Activated T-cell treated with anti-CD3 and anti-CD28 coated beads, Interleukin-2, amount 50 U/mL, for 72 hours (primary cell): ENCODE measurements at places on chromosomes 16 and 17. TPM values are rescaled to one million over a fixed set of nuclear protein-coding genes. Genes with fewer than 3 reads are reported as not detected.
A peak's percentile ranks its signal among the peaks of the same experiment; 100 is the strongest.

DNA sequence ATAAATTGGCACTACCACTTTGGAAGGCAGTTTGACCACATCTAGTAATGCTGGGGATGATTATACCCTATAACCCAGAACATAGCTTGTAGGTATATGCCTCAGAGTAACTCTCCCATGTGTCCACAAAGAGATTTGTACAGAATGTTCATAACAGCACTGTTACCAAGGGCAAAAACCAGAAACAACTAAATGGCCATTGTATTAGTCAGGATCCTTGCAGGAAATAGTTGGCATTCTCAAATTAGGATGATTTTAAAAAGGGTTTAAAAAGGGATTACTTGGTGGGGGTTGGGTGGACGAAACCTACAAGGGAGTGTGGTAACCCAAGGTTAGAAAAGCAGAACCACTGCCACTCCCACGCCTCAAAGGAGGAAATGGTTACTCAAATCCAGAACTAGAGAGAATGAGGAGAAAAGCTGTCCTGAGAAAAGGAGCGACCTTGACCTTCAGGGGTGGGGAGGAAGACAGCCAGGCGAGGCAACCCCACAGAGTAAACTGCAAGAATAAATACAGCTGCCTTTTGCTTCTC is 2.1 kb downstream of the CPPED1 start:
- peak overlapping the region; percentile 93 for H3K4me3 ChIP-seq
- H3K27me3 ChIP-seq = no peaks in the 10 kb centered on the region
- peak; percentile 44 for DNase-seq

DNA sequence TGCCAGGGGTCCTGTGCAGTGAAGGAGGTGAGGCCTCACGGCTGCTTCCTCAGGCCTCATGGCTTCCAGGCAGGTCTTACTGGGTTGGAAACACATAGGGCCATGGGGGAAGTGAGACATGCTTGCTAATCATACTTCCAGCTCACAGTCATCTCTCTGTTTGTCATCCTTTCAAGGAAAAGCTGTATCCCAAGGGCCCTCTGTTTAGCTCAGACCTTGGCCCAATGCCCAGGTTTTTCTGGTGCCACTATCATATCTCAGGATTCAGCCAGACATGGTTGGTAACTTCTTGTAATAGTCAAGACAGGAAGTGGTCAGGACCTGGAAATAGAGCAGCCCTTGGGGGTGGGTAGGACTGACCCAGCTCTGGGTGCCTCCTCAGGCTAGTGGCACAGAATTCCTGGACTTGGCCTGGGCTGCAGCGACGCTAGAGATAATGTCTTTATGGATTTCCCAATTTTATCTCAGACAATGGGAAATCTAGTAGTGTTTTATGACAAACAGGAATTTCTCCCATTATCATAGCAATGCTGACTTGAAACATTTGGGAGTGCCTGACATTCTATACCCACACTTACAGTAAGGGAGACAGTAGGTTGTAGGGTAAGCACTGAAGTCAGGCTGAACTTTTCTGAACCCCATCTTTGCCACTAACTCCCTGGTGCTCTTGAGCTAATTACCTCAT is 13.5 kb upstream of the ITGB3 start:
- no peaks in the 10 kb centered on the region for H3K36me3 ChIP-seq
- H3K27me3 ChIP-seq = peaks cover 9% of the 10 kb centered on the region
- peaks cover 12% of the 10 kb centered on the region for H3K4me1 ChIP-seq
- H3K27ac ChIP-seq = no peak overlapping the region
- no peak overlapping the region for H3K4me3 ChIP-seq

- no peaks in the 10 kb centered on the region for H3K36me3 ChIP-seq
- no peak for DNase-seq
- H3K4me1 ChIP-seq = peaks cover 19% of the 10 kb centered on the region
- no peak overlapping the region for H3K4me3 ChIP-seq
- no peaks in the 10 kb centered on the region for H3K27me3 ChIP-seq
These were observed 113.4 kb downstream of the TRIM37 start for GRCh38 chr17:58993311-58993710.

GRCh38 chr16:3188925-3189825 is 1.2 kb downstream of the OR1F1 start:
- peaks cover 61% of the 10 kb centered on the region for H3K27me3 ChIP-seq
- peak overlapping the region; percentile 95 for H3K27ac ChIP-seq
- peaks cover 59% of the 10 kb centered on the region for H3K4me1 ChIP-seq
- DNase-seq = peak; percentile 62

GRCh38 chr16:87809150-87809902 is 43.5 kb upstream of the KLHDC4 start:
- H3K27me3 ChIP-seq = no peaks in the 10 kb centered on the region
- peaks cover 48% of the 10 kb centered on the region for H3K4me1 ChIP-seq
- DNase-seq = no peak
- peaks cover 4% of the 10 kb centered on the region for H3K36me3 ChIP-seq

GRCh38 chr17:40516581-40517285 is 15.3 kb upstream of the TNS4 start:
- peak overlapping the region; percentile 12 for H3K27ac ChIP-seq
- peaks cover 69% of the 10 kb centered on the region for H3K4me1 ChIP-seq
- DNase-seq = peak; percentile 74
- peak overlapping the region; percentile 81 for H3K4me3 ChIP-seq
- H3K36me3 ChIP-seq = peaks cover 8% of the 10 kb centered on the region

DNA sequence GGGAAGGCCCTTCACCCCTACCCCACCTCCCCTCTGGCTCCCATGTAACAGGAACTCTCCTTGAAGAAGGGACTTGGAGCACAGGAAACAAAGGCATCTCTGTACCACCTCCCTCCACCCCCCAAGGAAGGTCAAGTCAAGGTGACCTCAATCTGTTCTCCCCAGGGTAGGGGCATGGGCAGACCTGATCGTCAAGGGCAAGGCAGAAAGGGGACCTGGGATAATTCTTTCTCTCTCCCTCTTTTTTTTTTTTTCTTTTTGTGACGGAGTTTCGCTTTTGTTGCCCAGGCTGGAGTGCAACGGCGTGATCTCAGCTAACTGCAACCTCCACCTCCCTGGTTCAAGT is 4.3 kb upstream of the STAT5A start:
- no peak for DNase-seq
- H3K27ac ChIP-seq = peak overlapping the region; percentile 24
- no peaks in the 10 kb centered on the region for H3K27me3 ChIP-seq
- H3K4me3 ChIP-seq = no peak overlapping the region
- peaks cover under 1% of the 10 kb centered on the region for H3K36me3 ChIP-seq
- H3K4me1 ChIP-seq = peaks cover 64% of the 10 kb centered on the region

- H3K27ac ChIP-seq = no peak overlapping the region
- H3K27me3 ChIP-seq = no peaks in the 10 kb centered on the region
- H3K4me1 ChIP-seq = no peaks in the 10 kb centered on the region
These were observed 38.6 kb upstream of the TBX2 start for GRCh38 chr17:61361084-61361483.

- peaks cover 1% of the 10 kb centered on the region for H3K36me3 ChIP-seq
- H3K27ac ChIP-seq = no peak overlapping the region
- no peak for DNase-seq
These were observed 1893.0 kb downstream of the TP53TG3F start for GRCh38 chr16:35352431-35352830.

GRCh38 chr16:66856184-66856730 is 12.0 kb downstream of the CA7 start:
- H3K4me1 ChIP-seq = no peaks in the 10 kb centered on the region
- no peaks in the 10 kb centered on the region for H3K36me3 ChIP-seq
- no peaks in the 10 kb centered on the region for H3K27me3 ChIP-seq
- H3K4me3 ChIP-seq = no peak overlapping the region
- no peak overlapping the region for H3K27ac ChIP-seq

DNA sequence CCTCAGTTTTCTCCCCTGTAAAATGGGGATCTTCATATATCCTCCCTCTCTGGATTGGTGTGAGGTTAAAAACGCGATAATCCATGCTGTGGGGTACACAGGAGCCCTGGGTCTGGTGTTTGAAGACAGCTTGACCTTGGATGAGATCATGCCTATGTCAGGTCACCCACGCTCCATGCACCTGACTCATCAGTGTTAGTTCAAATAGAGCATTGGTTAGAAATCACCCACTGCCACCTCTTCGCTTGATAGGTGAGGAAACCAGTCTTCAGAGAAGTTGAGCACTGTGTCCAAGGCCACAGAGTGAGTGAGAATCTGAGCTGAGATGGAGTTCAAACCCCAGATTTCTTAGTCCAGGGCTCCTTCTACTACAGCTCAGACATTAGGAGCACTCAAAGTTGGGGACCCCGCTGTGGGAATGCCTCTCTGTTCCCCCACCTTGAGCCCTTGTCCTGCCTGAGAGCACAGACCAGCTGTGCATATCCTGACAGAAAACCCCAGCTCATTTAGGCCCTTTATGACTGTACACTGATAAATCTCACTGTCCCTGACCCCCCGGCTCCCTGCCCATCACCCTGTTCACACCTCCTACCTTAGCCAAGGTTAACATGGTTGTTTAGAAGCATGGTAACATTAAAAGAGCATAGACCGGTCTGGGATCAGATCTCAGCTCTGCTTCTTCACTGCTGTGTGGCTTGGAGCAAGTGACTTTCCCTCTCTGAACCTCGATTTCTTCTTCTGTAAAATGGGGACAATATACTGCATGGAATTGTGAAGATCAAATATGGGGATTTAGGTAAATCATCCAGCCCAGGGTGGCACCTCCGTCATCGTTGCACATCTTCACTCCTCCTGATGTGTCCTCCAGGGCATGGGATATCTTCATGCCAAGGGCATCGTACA is 22.4 kb upstream of the LGALS9 start:
- H3K4me3 ChIP-seq = no peak overlapping the region
- H3K36me3 ChIP-seq = peaks cover 3% of the 10 kb centered on the region
- DNase-seq = no peak
- no peak overlapping the region for H3K27ac ChIP-seq

DNA sequence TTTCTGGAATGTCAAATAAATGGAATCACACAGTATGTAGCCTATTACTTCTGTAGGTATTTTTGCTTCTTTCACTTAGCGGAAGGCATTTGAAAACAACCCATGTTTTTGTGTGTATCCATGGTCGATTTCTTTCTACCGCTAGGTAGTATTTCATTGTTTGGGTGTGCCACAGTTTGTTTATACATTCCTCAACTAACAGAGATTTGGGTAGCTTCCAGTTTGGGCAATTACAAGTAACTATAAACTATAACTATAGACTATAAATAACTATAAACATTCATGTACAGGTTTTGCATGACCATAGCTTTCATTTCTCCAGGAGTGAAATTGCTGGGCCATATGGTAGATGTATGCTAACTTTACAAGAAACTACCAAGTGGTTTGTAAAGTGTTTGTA is 40.1 kb downstream of the LYRM9 start:
- no peaks in the 10 kb centered on the region for H3K36me3 ChIP-seq
- H3K4me3 ChIP-seq = no peak overlapping the region
- H3K27ac ChIP-seq = no peak overlapping the region

- no peak for DNase-seq
- no peaks in the 10 kb centered on the region for H3K36me3 ChIP-seq
- peaks cover 25% of the 10 kb centered on the region for H3K27me3 ChIP-seq
- H3K4me3 ChIP-seq = no peak overlapping the region
These were observed 36.2 kb upstream of the IRF8 start for GRCh38 chr16:85862476-85863383.

- peaks cover 12% of the 10 kb centered on the region for H3K4me1 ChIP-seq
- H3K4me3 ChIP-seq = no peak overlapping the region
- no peaks in the 10 kb centered on the region for H3K36me3 ChIP-seq
- H3K27ac ChIP-seq = no peak overlapping the region
These were observed 16.0 kb downstream of the SLC5A10 start for GRCh38 chr17:18967916-18968315.

GRCh38 chr17:16419074-16419928 is 3.9 kb downstream of the TRPV2 start:
- peaks cover 19% of the 10 kb centered on the region for H3K36me3 ChIP-seq
- peak overlapping the region; percentile 93 for H3K4me3 ChIP-seq
- peak; percentile 79 for DNase-seq
- peaks cover 60% of the 10 kb centered on the region for H3K4me1 ChIP-seq

PIK3R5 gene
- 45.4 TPM for total RNA-seq

DHODH gene
- 15.0 TPM for total RNA-seq

KLHL10 gene
- total RNA-seq = 0.36 TPM

CCL18 gene
- 0.48 TPM for total RNA-seq

RBBP6 gene
- 91.3 TPM for total RNA-seq

NLRC3 gene
- 28.8 TPM for total RNA-seq
